ENCODE measurements at places on chromosomes 2 and 18.

DNA sequence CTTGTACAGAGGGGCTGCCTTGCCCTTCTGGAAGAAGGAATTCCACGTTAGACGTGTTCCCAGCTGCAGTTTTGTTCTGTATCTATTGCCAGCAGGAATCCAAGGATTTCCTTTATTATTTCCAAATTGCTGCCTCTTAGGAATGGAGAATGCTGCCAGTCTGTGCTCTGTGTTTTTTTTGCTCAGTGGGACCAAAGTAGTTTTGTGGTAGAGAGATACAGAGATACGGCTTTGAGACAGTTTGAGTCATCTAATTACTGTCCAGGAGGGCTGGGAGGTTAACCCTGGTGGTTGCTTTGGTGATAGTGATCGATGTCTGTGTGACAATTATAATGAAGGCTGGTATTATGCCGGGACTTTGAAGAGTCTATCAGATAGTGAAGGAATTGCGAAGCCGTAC, 26.3 kb downstream of the ASAP2 start:
- DNase-seq: no peak

- no peak for DNase-seq
Measured at GRCh38 chr2:234027641-234028040, 22.9 kb upstream of the SPP2 start.

- DNase-seq: no peak
Measured at GRCh38 chr2:34371711-34372110, 772.6 kb upstream of the FAM98A start.

GRCh38 chr2:99198103-99198841, 17.3 kb downstream of the MRPL30 start:
- DNase-seq: no peak

DNA sequence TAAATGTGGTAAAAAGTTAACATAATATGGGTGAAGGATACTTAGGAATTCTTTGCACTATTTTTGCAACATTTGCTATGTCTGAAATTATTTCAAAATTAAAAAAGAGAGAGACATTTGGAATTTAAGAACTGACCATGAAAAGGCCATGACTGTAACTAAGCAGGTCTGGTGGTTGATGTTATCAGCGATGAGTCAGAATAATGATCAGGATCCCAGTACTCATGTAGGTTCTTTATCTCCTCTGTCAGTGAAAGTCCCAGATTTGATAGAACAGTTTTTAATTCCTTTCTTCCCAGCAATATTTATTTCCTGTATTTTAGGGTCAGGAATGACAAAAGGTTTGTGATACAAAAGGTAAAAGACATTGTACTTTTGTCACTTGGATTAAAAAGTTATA, 242.4 kb upstream of the ZNF521 start:
- no peak for DNase-seq

DNA sequence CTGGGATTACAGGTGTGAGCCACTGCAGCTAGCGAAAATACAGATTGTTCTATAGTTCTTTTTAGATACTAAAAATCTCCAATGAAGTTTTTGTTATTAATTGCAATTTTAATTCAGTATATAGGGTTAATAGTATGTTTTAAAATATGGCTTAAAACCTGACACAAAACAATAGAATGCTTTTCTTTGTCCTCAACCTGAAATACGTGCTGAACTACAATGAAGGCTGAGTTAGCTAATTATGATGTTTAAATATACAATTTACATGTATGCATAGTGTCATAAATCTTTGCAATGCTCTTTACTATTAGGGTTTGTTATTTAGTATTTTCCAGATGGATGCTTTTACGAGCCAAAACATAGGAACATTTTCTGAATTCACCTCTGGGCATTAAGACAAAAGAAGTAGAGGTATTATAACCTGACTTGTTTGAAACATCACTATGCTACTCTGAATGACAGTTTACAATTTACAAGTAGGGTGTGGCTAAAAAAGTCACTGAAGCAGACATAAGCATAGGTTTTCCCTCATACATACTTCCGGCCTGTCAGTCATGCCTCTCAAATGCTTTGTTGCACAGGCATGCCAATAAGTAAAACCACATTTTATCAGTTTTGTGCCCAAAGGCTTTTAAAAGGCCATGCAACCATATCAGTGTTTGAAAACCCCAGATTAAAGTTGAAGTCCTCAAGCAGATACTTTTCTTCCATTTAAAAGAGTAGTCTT, 168.3 kb downstream of the OTX1 start:
- DNase-seq: no peak

DNA sequence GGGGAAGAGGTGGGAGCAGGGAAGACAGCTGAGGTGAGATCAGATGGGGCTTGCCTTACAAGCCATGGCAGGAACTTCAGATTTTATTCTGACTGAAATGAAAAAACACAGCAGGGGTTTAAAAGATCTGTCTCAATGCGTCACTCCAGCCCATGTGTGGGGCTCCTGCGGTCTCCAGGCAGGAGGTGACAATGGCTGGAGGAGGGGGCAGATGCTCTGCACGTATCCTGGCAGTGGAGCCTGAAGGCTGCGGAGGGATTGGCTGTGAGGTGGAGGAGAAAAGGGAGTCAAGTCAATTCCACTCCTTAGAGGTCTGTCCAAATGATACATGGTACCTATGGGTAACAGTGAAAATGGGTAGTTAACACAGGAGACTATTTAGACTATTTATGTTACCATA, 40.5 kb upstream of the KIDINS220 start:
- no peak for DNase-seq

- DNase-seq: no peak
Measured at GRCh38 chr2:102664471-102664909, 45.1 kb downstream of the SLC9A2 start.

DNA sequence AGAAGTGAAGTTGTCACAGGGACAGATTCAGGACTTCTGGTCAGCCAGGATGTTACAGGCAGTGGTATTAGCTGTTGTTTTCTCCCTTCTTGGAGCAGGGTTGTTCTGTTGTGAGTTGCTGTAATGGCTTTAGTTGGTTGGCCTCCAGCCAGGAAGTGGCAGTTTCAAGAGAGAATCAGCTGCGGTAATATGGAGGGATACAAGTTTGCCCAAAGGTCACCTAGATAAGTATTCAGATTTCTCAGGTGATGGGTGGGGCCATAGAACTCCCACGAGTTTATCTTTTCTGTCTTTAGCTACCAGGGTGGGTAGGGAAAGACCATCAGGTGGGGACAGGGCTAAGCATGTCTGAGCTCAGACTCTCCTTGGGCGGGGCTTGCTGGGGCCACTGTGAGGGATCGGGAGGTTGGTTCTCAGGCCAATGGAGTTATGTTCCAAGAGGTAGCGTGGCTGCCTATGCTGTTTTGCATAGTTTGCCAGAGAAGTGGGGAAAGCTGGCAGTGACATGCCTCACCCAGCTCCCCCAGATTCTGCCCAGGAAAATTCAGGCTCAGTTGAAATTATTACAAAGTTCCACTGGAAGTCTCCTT, 640.4 kb upstream of the CHAC2 start:
- no peak for DNase-seq

GRCh38 chr2:217489145-217489960, 513.4 kb downstream of the TNS1 start:
- no peak for DNase-seq

DNA sequence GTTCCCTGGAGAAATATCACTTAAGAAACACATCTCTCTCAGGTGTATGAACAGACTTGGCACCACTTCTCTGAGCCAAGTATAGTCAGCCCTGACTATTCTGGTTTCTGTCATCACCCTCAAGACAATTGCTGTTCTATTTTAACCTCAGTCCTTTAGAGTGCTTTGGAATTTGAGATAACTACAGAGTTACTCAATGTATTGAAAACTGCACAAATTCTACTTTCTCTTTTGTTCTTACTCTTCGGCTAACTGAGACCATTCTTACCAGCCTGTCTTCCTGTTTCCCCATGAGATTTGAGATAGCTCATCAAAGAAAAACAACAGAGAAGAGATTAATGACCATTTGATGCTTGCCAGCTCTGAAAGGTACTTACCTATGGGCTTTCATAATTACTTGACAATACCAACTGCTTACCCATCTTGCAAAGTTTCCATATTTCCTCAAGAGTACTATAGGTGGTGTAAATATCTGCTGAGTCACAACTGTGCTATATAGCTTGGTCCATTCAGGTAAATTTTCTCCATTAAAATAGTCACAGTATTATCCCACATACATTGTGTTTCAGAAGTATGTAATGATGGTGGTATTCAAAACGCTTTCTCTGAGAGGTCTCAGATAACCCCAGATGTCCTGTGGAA, 467.5 kb upstream of the CHST9 start:
- DNase-seq: no peak

- DNase-seq: no peak
Measured at GRCh38 chr2:71634567-71634966, 181.2 kb downstream of the DYSF start.

GRCh38 chr2:47735912-47736311, 47.0 kb upstream of the MSH6 start:
- DNase-seq: no peak

DNA sequence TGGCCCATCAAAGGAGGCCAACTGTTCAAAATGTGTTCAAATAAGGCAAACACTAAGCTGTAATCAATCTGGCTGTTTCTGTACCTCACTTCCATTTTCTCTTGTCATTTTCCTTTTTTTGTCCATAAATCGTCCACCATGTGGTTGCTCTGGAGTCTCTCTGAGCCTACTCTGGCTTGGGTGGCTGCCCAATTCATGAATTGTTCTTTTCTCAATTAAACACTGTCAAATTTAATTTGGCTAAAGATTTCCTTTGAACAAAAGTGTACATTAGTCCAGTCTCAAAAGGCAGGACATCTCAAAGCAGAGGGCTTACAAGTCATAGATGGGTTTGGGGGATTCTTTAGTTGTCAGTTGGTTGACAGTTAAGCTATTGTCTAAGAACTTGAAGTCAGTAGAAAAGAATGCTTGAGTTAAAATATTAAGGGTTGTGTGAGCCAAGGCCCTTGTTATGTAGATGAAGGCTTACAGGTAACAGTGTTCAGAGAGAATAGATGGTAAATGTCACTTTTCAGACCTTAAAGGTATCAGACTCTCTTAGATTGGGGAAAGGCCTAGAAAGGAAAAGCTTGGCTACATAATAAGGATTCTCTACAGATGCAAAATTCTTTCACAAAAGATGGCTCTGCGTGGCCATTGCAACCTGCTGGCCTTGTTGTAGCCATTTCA, 831.2 kb upstream of the CDH2 start:
- DNase-seq: no peak

DNA sequence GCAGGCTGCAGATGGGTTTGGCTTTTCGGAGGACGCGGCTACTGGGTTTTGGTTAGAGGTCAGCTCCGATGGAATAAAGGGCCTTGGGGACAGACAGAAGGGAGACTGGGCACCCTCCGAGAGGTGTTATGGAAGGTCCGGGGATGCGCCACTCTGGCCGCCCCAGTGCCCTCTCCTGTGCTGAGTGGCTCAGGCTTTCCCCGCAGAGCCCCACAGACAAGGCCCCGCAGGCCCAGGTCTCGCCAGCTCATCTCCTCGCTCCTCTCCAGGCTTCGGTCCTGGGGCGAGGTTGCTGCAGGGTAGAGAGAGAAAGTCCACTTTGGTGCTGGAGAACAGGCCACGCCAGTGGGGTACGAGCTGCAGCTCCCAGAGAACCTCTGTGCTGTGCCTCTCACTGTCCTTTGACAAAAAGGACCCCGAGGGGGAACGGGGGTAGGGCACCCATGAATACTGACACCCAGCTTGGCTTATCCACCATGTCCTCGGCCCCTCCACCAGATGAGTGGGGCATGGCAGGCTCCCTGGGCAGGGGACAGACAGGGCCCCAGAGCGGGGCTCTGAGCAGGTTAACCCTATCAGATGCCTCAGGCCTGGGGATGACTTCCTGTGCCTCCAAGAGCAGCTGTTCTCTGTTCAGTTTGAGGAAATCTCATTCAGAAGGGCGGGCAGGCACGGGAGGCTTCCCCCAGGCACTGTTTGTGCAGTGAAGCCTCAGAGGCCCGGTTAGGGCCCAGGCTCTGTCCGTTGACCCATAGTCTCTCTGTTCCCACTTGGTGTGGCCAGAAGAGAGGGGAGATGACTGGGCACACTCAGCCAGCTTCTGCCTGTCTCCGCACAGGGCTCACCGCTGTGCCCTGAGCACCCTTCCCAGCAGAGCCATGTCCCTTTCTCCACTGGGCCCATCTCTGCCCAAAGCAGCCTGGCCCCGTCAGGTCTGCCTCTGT, 15.7 kb upstream of the CNNM3 start:
- DNase-seq: no peak

- no peak for DNase-seq
Measured at GRCh38 chr2:72173640-72174321, 26.1 kb upstream of the CYP26B1 start.

DNA sequence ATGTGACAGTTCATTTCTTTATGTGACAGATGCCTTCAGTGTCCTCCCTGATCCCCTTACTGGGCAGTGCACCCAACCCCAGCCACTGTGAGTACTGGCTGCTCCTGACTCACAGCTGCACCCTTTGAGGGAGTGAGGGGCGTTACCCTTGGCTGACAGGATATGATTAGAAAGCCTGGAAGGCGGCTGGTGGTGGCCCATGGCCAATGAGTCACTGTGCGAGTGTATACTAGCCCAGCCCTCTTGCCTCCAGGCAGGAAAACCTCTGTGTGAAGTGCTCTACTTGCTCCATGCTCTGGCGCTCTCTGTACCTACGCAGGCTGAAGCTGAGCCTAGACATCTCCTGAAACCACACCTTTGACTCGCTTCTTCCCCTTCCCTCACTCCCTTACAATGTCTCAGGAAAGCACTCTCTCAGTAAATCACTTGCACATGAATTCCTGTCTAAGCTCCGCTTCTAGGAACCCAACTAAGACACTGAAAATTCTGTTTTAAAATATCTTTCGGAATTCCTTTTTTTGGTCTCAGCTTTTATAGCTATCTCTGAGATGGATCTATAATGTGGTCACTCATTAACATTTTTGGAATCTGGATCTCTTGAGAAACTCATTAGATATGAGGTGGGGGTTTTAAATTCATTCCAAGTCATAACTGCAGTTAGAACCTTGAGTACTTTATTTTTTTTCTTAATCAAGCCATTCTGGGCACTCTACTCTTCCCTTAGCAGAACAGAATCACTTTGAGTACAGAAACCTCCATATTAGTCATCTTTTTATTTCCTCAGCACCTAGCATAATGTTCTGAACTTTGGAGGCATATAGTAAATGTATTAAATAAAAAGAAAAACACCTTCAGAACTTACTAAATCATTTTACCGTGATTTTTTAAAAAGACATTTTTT, 25.3 kb upstream of the STAM2 start:
- no peak for DNase-seq

DNA sequence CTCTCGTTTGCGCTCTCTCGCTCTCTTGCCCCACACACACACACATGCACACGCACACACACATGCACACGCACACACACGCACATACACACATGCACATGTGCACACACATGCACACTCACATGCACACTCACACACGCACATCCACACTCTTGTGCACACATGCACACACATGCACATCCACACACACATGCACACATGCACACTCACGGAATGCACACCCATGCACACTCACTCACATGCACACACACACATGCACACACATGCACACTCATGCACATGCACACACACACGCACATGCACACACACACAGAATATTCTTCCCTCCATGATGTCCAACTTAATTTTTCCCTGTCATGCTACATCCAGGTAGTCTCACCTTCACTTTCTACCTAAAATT, 360.1 kb downstream of the DCC start:
- DNase-seq: no peak

DNA sequence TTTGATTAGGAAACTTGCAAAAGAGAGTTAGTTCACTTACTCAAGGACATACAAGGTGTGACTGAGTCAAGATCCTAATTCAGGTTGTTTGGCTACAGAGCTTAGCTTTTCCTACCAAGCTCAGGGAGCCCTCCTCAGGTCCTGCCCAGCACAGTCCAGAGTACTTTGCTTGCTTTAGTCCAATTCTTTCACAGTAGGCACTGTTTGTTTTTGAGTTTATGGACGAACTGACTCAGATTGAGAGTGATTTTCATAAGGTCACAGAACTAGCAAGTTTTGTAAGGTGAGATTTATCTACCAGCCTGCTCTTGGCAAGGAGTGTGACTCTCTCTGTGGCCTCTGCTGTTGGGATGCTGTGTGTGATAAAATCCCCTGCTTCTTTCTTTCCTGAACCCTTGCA, 310.5 kb downstream of the PTPRM start:
- DNase-seq: no peak

Data from activated T-helper 1 cell treated with Interleukin-2 at 50 U/mL for 16 hours (primary cell).